ENCODE measurements at places on chromosomes 16 and 17.

GRCh38 chr16:17303101-17303500 lies 167.7 kb downstream of the XYLT1 start:
- no peak for DNase-seq

GRCh38 chr16:73725156-73725555 lies 571.5 kb upstream of the PSMD7 start:
- DNase-seq: no peak

DNA sequence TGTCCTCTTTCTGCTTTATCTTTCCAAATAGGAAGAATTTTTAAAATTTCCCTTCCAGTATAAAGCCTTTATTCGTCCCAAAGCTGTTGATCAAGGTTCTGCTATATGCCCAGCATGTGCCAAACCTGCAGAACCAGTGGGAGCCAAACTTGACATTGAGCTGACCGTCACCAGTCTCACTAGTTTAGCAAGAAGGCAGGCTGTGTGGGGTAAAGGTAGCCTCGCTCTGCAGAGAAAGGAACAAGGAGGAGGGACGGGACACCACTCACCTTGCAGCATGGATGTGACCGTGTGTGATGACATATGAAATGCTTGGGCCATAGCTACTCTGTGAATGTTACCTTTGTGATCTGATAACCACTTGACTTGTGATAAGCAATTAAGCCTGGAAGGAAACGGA lies 392.2 kb downstream of the CPPED1 start:
- DNase-seq: no peak

DNA sequence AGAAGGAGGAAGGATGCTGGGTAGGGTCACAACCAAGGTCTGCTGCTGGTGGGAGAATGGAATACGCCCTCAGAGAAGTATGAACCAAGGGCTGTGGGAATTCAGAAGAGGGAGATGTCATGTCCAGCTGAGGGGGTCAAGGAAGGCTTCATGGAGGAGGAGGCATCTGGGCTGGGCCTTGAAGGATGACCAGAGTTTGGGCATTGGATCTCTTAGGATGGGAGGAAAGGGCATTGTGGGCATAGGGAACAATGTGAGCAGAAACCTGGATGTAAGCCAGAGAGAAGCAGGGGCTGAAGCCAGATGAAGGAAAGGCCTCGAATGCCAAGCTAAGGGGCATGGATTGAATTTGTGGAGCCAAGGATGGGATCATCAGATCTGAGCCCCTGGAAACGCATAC lies 49.2 kb upstream of the MAP3K14 start:
- no peak for DNase-seq

DNA sequence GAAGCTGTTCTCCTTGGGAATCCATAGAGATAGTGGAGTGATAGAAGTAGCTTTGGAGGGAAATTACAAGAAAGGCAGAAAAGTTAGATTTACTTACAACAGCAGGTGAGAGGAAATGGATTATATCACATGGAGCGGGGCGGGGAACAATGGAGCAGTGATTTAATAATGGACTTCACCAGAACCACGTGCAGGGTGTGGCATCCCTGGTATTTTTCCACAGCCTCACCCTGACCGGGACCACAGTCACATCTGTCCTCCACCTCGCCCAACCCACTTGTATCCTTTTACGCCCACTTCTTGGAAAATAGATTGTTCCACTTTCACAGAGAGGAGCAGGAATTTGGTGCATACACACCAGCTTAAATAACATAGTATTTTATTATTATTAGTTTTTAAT lies 15.9 kb upstream of the CYB5B start:
- no peak for DNase-seq

DNA sequence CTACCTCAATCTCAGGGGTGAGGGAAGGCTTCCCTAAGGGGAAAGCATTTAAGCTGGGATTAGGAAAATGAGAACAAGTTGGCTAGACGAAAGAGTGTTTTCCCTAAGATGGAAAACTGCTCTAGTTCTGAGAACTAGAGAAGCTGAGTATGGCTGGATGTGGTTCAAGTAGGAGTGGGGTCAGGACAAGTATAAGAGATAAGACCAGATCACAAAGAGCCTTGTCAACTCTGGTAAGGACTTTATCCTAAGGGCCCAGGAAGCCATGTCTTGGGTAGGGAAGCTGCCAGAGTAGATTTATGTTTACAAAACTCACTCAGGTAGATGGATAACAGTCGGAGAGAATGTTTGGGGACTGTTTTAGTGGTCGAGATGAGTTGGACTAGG lies 1.7 kb downstream of the ANKS4B start:
- DNase-seq: no peak

DNA sequence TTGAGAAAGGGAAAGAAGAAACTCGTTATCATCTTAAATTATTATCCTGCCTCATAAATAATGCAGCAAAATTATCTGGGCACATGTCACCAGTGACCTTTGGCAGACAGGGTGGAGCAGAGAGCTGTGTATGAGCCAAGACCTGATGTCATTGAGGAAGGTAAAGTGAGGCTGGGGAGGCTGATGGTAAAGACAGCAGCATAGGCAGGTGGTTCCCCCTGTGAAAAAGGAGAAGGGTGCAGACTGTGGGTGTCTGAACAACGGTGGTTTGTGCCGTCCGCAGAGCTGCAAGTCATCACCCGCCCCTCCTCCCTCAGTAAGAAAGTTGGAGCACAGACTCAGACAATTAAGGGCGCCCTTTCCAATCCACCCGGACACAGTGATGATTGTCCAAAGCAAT lies 30.8 kb upstream of the METTL16 start:
- no peak for DNase-seq

DNA sequence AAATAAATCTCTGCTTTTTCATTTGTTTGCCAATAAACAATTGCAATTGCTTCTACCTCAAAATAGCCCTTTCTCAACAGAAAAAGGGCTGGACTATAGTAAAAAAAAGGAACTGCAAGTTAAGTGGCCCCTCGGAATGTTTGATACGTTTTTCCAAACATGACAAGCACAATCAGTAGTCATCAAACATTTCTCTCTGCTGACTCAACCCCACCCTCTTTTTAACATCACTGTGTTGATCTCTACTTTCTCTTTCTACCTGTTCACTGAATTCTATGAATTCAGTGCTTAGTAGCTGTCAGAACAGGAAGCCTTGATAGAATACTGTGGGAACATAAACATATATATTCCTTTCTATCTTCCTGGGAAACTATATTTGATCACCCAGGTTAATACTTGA lies 116.5 kb upstream of the AXIN2 start:
- DNase-seq: no peak

DNA sequence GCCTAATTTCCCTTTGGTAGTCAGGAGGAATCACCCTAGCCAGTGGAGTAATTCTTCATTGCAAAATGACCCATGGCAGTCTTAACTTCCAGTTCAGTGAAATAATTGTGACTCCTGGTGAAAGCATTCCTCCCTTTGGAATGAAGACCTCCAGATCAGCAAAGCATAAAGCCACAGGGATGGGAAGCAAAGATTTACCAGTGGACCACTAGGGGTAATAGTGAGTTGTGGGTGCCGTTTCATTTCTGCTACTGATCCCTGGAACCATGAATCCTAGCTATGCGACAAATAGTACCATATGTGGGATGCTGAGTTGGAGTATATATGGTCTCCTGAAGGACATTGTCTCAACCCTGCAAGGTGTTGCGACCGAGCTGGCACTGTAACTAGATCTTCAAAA lies 13.7 kb downstream of the DYNLL2 start:
- DNase-seq: no peak

DNA sequence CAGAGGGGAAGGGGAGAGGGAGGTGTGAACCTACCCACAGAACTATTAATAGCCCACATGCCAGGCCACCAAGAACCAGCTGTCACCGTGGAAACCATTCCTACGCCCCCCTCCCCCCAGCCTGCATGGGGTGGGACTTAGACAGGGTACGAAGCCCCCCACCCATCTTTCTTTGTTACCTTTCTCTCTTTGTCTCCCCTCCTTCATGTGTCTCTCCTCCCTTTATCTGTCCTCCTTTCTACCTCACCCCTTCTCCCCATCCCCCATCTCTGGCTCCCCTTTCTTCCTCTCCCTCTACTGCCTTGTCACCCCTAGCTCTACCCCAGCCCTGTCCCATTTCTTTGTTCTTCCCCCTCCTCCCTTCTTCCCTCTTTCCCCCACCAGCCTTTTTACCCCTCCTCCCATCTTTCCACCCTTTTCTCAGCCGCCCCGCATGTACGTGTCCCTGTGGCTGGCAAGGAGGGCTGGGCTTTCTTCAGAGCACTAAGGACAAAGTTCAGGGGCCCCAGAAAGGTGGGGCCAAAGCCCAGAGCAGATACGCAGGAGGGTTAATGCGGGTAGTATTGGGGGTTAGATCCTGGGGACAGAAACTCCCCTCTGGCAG lies 8.0 kb downstream of the THRA start:
- DNase-seq: no peak

DNA sequence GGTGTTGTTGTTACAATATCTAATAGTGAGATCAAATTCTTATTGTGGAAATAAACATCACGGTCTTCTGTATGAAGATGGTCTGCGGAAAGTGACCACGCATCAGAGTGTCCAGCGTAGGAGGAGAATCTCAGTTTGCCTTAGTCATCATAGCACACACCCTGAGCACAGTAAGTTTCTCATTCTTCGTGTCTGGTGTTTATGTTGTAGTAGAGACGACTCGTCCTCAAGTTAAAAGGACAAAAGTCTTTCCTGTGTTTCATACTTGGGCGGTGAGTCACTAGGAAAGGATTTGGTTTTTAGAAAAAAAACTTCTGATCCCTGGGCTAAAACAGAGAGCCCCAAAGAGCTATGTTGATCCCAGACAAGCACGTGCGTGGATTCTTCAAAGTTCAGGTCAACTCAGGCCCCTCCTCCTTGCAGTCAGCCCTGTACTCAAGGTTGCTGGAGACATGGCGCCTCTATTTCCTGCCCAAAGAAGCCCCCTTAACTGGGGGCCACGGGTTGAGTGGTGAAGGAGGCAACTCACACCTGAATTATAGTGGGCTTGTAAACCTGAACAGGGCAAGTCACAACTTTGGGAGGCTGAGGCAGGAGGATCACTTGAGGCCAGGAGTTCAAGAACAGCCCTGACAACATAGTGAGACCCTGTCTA lies 170.4 kb downstream of the ZFHX3 start:
- peak; percentile 49 for DNase-seq

GRCh38 chr17:67359960-67360791 lies 6.2 kb downstream of the PSMD12 start:
- no peak for DNase-seq

DNA sequence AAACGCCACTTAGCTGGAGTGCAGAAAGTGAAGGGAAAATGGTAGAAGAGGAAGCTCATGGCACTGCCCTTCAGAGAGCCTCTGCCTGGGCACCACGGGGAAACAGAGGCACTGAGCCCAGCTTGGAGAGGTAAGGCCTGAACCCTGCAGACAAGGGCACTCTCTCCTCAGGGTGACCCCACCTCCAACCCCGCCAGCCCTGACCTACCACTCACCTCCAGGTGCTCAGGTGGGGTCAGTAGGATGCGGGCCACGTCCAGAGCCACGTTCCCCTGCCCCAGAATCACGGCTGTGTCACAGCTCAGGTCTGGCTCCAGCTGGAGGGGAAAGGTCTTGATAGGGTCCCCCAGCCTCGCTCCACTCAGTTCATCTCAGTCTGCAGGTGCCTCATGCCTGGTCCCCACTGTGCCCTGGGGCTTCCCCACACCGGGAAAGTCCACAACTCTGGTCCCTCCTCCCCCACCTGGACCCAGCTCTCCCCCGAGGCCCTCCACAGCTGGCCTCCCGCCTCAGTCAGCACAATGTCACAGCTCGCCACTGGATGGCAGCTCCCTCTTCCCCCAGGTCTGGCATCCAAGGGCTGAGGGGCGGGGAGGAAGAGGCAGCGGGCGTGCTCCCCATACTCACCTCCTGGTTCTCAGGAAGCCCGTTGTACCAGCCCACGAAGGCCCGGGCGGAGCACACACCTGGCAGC lies 6.0 kb upstream of the GRIN2C start:
- no peak for DNase-seq

GRCh38 chr16:79792664-79793351 lies 192.3 kb upstream of the MAF start:
- DNase-seq: no peak

DNA sequence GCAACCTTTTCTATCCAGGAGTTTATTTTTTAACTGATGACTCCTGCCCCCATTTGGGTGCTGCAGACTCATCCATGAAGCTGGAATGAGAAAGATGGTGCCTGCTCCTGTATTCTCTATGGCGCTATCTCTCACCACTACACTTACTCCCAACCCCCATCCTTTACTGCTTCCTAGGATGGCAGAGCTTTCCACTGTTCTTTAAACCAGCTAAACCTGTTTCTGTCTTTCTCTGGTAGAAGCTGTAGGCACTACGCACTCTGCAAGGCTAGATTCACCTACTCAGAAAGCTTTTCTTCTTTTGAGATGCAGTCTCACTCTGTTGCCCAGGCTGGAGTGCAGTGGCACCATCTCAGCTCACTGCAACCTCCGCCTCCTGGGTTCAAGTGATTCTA lies 47.0 kb downstream of the ADAMTS18 start:
- no peak for DNase-seq

DNA sequence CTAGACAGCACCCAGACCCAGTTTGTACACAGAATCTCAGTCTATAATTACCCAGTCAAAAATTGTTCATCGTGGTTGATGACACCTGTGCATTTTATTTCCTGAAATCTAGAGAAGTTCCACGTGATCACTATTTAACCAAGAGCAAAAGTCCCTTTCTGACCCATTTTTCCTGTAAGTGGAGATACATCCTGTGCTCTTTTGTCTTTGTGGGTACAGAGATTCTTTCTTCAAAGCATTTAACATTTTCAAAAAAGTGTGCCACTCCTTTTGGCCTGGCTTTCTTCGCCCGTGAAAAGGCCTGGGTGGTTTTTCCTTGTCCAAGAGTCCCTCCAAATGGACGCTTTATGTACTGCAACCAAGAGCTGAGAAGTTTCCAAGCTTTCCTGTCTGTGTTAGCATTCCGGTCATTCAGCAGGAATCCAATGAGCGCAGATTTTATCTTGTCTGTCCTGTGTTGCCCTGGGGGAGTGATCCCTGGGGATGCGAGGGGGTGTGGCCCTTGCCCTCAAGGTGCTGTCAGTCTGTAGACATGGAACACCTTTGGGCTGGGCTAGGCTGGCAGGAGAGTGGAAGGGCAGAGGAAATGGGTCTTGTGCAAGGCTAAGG lies 161.1 kb upstream of the CACNG5 start:
- peak; percentile 55 for DNase-seq

GRCh38 chr17:38584350-38584925 lies 21.3 kb downstream of the SRCIN1 start:
- peak; percentile 89 for DNase-seq

DNA sequence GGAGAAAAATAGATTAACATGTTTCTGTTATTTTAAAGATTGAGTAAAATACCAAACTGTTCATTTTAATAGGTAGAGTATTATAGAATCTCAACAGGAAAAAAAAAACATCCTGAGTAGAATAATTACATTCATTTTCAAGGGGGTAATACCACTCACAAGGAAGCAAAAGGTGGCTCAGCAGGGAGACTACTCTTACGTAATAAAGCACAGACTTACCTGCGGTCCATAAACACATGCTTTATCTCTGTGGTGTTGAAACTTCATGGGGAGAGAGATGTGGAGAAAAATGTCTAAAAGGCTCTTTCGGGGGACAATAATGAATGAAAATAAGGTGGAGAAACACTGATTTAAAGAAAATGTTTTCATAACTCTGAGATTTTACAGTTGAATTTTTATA lies 171.7 kb downstream of the MRTFB start:
- DNase-seq: no peak
